ENCODE measurements at places on chromosomes 6 and 20.

GRCh38 chr6:3081960-3082359 lies 13.7 kb downstream of the RIPK1 start:
- DNase-seq = no peak

- DNase-seq = no peak
Observed at GRCh38 chr20:39837561-39837960, 851.5 kb downstream of the MAFB start.

GRCh38 chr6:48109944-48110343 lies 1.1 kb downstream of the PTCHD4 start:
- peak; percentile 46 for DNase-seq

DNA sequence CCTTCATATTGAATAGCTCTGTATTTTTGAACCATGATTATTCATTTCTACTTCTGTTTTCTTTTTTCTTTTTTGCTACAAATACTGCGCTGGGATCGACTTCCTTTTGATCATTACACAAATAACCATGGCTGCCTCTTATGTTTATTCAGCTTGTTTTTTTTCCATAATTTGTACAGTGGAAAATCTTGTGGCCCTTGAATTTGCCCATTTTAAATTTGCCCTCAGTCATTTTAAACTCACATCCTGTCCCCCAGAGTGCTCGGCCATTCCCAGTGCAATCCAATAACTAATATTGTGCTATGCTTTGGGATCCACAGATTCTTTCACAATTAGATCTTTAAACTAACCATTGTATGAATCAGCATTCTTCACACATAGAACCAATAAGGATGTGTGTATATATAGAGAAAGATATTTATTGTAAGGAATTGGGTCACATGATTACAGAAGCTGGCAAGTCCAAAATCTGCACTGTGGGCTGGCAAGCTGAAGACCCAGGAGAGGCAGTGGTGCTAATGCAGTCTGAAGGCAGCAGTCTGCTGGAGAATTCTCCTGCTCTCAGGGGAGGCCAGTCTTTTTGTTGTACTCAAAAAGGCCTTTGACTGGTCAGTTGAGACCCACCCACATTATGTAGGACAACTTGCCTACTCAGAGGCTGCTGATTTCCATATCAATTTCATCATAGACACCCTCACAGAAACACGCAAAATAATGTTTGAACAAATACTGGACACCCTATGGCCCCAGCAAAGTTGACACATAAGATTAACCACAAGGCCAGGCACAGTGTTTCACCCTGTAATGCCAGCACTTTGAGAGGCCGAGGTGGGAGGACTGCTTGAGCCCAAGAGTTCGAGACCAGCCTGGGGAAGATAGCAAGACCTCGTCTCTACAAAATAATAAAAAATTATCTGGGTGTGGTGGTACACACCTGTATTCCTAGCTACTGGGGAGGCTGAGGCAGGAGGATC lies 147.1 kb downstream of the MTHFD1L start:
- DNase-seq = no peak

DNA sequence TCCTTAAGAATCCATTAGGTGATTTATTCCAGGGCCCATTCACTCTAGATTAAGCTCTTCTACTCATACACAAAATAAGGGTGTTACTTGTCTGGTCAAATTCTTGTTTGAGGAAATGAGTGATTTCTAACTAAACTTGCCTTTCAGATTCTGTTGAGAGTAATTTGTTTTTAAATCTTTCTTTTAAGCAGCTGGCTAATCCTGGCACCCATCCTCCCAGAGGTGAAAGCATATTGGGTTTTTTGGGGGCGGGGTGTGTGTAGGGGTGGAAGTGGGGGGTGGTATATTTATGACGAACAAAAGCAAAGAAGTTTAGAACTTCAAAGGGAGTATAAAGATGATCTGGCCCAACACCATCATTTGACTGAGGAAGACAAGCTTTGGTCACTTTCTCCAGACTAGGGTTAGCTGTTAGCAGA lies 94.7 kb downstream of the RTN4IP1 start:
- DNase-seq = no peak

DNA sequence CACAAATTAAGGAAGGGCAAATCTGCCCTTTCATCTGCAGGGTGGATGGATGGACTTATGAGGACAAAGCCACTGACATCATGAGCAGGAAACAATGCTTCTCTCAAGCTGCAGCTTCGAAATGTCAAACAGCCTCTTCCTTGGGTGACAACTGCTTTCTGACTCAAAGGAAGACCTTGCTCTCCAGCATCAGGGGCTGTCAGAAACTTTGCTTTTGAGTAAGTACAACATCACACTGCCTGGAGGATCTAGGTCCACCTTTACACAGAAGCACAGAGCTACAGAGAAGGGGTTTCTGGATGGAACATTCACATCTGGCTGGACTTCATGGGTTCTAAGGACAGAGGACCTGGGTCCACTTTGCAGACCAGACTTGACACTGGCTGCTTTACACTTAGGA lies 5.9 kb downstream of the CST1 start:
- no peak for DNase-seq

DNA sequence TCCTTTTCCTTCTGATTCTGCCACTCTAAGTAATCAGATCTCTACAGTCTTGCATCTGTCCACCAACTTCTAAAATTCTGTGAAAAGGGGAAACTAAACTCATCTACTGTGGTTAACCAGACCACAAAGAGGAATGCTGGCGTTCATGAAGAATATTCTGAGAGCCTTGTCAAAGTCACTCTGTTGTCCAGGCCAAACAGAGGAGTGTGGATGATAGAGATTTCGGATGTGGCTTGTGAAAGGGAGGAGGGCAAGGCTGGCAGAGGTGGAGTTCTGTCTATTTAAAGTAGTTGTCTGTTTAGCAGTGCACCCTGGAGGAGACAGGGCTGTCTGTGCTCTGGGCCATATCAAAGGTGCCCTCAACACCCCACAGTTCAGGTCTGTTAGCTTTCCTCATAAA lies 33.9 kb downstream of the CCN2 start:
- no peak for DNase-seq

DNA sequence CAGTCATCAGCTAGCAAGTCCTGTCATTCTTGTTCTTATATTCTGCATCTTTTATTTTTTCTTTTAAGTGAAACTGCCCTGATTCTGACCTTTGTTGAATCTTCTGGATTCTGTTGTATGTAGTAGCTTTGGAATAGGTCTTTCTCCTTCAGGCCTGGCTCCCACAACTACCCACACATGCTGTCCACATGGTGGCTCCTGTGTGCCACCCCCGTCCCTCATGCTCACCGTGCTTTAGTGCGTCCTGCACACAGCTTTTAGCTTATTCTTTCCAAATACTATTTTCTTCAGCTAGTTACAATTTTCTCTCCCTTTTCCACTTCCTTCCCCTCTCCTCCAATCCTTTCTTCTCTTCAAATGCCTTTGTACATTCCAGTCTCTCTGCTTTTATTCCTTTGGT lies 61.8 kb downstream of the CTNNBL1 start:
- DNase-seq = no peak

DNA sequence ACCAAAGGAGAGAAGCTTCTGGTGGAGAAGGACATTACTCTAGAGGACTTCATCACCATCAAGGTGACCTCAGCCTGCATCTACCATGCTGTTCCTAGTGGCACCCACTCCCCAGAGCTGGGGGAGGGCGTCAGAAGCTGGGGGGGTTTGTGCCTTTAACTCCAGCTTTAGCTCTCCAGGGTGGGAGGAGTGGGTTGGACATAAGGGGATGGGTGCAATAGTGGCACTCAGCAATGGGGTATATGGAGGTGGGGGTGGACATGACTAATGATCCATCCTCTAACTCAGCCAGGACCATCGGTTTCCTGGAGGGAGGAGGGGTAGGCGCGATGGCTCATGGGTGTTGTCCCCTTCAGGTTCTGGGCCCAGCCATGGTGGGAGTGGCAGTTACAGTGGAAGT lies 40.1 kb downstream of the SNRPB start:
- DNase-seq = no peak

- DNase-seq = no peak
Observed at GRCh38 chr20:39825950-39826349, 863.1 kb downstream of the MAFB start.

DNA sequence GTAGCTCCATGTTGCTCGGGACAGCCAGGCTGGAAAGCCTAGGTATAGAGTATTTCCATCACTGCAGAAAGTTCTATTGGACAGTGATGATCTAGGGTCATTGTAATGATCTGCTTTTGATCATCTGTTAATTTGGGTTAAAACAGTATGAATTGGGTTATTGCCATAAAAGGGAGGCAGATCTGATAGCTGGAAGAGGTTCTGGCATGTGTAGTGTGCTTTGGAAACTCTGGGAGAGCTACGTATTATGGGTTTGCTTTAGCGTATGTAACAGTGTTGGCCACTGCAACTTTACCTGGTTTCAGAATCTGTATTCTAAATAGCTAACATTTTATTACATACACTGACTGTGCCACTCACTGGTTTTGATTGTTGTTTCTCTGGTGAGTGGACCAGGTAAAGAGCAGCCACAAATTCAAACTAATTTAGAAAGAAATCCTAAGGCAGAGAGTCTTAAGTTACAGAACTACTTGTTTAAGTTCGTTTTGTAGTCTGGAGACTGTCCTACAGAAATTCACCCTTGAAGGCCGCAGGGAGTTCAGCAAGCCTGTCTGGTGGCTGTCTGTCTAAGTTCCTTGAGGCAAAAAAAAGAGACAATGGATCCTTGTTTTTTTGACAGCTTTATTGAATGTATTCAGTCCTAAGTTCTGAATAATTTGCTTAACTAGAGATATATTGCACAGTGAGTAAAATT lies 300.3 kb downstream of the PRL start:
- DNase-seq = no peak

GRCh38 chr20:8369311-8369710 lies 237.2 kb downstream of the PLCB1 start:
- no peak for DNase-seq

DNA sequence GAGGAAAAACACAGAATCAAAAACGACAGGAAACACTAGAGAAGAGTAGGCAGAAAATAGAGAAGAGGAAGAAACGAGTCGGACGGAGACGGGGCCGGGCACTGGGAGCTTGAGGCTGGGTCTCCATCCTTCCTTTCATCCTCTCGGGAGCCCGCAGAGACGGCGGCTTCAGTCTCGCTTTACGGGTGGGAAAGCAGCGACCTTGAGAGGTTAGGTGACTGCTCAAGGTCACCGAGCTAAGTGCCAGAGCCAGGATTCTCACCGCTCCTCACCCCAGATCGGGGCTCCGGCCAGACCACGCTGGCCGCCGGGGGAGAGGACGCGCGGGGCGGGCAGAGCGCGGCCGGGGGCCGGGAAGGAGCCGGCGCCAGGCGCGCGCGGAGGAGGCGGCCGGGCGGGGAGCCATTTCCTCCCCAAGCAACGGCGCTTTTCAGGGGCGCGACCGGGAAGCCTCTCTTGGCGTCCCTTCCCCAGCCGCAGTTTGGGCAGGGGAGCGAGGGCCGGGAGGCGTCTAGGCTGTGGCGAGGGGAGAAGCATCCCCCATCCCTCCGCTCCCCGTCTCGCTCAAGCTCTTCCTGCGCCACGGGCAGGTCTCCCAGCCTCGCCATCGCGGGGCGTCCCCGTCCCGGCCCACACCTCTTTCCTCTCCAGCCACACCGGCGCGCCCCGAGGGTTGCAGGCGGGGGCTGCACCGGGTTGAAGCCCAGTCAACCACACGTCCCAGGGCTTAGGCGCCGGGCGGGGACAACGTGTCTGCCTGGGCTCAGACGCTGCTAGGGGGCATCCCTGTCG lies 24.1 kb upstream of the MAP3K7 start:
- DNase-seq = no peak

DNA sequence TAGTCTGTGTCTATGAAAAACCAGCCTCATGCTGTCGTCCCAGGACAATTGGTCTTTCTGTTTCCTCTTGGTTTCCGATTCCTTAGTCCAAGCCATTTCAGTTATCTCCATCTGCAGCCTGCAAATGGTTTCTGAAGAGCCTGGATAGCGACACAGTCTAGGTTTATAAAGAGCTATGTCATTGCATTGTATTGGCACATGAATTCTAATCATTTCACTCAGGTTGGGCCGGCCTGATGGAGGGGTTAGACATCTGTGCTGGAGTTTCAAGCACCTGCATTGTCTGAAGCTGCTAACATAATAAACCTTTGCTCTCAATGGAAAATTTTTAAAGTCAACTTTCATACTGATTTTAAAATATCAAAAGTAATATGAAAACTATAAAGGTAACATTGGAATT lies 232.6 kb upstream of the MAP3K7 start:
- no peak for DNase-seq

GRCh38 chr6:6046716-6047115 lies 40.0 kb upstream of the NRN1 start:
- no peak for DNase-seq

DNA sequence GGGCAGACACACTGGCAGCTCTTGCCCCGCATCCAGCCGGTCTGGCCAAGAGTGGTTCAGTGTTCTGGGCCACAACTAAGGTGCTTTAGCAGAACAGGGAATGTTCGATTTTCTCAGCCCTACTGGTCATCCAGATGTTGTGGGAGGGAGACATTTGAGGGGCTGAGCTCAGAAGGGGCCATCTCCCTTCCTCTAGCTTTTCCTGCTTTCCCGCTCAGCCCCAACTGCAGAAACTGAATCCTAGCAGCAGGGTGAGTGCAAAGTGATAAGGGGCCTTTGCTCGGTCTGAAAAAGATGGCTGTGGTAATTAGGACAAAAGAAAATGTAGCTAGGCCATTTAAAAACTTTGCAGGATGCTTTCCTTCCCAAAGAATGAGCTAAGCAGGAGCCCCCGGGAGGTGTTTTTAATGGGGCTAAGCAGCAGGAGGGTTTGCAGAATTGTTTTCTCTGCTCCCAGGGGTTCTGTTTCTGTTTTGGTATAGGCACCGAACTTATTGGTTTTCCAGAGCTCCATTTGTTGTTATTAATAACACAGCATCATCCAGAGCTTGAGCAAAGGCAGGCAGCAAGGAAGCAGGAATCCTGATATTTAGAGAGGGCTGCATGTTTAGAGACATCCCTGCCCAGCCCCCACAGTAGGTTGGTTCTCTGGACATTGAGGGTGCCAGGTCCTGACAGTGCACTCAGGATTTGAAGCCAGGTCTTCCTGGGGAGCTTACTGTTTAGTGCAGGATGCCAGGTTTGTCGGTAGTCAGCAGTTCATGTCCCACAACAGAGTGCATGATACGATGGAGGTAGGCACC lies 210.9 kb downstream of the SLC24A3 start:
- no peak for DNase-seq

- DNase-seq = no peak
Observed at GRCh38 chr20:53643031-53643832, 49.6 kb upstream of the ZNF217 start.

DNA sequence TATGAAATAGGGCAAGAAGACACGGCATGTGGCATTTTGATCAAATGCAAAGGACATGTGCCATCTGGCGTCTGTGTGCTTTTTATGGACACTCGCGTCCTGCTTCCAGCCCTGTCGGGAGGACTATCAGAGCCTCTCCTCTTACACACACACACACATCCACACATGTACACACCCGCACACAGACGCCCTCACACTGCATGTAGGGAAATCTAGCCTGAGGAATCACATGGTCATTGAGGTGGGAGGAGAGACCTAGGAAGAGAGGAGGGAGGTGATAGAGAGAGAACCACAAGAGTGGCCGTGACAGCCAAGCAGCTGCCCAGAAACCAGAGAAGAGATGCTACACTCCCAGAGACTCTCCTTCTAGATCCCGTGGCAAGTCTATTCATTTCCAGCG lies 105.9 kb upstream of the CDYL start:
- DNase-seq = no peak

- no peak for DNase-seq
Observed at GRCh38 chr6:28353981-28354676, 4.4 kb downstream of the ZKSCAN3 start.

- DNase-seq = no peak
Observed at GRCh38 chr6:25166955-25167748, 112.0 kb upstream of the CARMIL1 start.

- DNase-seq = peak; percentile 57
Observed at GRCh38 chr6:22350109-22350508, 53.3 kb upstream of the PRL start.

GRCh38 chr6:128676456-128676855 lies 156.1 kb upstream of the PTPRK start:
- DNase-seq = no peak

- no peak for DNase-seq
Observed at GRCh38 chr20:38207621-38208020, 42.6 kb upstream of the TGM2 start.

Measured in LNCaP clone FGC (cell line).